CD4-positive, alpha-beta T cell treated with Interleukin-15 for 1 hour (primary cell): ENCODE measurements at places on chromosomes 13 and 19.

DNA sequence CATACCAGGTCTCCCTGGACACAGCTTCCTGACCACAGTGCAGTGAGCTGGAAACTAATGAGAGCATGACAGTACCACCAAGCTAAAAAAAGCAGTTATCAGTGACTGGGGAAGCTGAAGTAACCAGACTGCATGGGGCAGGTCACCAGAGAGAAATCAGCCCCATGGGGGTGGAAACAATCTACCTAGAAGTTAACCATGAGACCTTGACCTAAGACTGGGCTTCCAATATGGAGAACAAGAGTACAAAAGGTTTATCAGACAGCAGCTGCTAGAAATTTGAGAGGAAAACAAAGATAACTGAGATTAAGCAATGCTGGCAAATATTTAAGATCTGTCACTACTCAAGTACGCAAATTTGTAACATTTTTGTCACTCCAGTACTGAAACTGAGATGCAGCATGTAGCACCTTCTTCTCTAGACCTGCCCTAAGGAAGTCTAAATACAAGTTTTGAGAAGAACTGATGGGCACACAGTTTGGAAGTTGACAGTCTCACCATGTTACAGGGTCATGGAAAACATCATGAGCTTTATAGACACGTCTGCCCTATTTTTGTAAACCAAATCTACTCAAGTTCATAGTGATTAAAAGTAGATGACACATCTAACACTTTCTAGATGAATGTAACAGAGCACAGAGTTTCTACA is 2641.8 kb upstream of the PCDH20 start:
- no peak for DNase-seq

DNA sequence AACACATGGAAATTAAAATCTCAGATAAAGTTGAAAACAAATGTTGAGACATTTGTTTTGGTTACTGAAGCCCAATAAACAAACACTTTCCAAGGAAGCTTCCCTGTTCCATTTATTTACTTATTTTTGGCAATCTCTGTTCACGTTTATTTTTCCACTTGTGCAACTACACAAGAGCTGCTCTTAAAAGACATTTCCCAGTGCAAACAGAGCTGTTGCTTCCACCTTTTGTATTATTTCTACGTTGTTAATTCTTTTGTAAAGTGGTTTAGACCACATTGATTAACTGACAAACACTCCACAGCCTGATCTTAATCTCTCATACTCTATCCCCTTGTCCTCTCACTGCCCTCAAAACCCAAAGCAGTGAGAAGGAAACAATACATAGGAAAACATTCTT is 757.6 kb downstream of the LIG4 start:
- DNase-seq = no peak

DNA sequence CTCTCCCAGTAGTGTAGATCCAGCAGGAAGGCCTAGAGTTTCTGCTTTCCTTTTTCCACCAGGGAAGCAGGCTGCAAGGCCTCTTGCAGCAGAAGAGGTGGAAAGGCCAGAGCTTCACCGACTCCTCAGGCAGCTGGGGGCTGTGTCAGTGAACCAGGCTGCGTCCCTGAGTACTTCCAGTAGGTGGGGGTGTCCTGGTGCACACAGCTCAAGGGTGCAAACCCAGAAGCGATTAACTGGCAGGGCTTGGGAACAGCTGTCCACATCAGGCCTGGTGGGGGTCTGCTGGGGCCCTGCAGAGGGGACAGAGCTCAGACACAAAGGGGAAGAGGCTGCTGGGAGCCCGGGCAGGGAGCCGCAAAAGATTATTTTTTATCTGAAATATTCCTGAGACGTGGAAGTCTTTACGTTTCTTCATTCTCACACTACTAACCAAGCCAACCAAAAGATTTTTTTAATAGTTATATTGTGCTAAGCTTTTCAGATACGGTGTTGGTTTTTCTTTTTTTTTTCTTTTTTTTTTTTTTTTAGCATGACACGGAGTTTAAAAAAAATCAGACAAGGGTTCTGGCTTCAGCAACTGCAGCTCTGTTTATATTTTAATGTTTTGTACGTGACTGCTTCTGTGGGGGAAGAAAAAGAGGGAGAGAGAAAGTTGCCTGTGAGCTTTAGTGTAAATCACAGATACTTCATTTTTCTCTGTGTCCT is 11.0 kb downstream of the TSHZ3 start:
- no peak for DNase-seq

DNA sequence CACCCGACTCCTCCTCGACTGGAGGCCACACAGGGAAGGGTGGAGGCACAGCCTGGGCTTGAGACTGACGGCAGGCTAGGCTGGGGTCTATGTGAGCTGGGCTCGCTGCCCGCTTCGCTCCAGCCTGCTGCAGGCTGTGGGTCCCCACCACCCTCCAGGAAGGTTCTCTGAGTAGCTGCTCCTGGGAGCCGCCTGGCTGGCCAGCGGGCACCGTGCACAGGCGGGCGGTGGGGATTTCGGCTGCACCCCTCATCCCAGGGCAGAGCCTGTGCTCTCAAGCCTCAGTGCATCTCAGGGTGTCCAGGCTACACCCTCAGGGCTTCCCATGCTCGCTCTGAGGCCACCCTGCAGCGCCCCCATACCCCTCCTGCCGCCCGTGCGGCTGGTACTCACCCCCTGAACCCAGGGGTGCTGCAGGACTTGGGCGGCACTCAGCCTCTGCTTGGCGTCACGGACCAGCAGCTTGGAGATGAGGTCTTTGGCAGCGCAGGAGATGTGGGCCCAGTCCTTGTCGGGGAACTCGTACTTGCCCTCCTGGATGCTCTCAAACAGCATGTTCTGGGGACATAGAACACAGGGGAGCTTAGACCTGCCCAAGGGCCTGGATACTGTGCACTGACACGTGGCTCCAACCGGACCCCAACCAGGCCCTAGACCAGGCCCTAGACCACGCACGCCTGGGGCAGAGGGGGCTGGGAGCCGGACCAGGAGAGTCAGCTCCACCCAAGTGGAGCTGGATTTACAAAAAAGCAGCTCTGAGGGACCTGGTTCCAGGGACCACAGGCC is 10.2 kb downstream of the MKNK2 start:
- no peak for DNase-seq

- no peak for DNase-seq
Measured at GRCh38 chr19:14112051-14112808, 5.3 kb downstream of the PRKACA start.

- no peak for DNase-seq
Measured at GRCh38 chr13:113749967-113750366, 9.1 kb upstream of the TMEM255B start.

DNA sequence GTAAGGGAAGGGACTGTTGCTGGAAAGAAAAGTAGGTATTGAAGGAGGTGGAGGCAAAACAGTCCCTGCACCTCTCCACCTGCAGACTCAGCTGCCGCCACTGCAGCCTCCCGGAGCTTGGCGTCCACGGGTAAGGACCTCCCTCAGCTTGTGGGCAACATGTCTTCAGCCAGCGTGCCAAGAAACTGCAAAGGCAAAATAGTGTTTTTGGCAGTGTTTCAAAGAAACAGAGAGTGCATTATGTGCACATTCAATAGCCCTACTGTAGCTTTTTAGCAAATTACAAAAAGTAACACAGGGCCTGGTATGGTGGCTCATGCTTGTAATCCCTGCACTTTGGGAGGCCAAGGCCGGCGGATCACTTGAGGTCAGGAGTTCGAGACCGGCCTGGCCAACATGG is 57.4 kb downstream of the ATP11A start:
- DNase-seq = no peak

GRCh38 chr19:42281827-42282762 is 13.0 kb downstream of the CIC start:
- DNase-seq = no peak

- no peak for DNase-seq
Measured at GRCh38 chr13:31747966-31748365, 8.6 kb downstream of the RXFP2 start.

GRCh38 chr13:114135731-114136171 is 3.3 kb upstream of the RASA3 start:
- no peak for DNase-seq

DNA sequence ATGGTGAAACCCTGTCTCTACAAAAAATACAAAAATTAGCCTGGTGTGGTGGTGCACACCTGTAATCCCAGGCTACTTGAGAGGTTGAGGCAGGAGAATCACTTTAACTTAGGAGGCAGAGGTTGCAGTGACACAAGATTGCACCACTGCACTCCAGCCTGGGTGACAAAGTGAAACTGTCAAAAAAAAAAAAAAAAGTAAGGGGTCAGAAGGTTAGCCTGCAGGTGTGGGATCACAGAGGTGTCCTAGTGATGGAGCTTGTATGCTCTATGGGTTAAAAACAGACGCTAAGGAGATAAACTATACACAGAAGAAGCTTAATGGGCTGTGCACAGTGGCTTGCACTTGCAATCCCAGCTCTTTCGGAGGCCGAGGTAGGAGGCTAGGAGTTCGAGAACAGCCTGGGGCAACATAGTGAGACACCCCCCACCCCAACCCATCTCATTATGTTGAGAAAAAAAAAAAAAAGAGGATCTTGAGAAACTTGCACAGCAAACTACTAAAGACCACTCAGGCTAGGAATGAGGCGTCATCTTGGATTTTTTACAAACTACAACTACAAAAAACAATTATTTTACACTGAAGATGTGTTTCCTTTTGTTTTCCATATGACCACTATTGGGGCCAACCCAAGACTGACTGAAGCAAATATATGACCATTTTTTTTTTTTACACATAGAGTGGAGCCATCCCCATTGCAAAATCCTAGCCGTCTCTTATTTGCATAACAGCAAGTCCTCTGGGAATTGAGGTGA is 7.9 kb downstream of the FOSB start:
- DNase-seq = peak; percentile 85

- no peak for DNase-seq
Measured at GRCh38 chr13:63367522-63368198, 1952.0 kb upstream of the PCDH20 start.

DNA sequence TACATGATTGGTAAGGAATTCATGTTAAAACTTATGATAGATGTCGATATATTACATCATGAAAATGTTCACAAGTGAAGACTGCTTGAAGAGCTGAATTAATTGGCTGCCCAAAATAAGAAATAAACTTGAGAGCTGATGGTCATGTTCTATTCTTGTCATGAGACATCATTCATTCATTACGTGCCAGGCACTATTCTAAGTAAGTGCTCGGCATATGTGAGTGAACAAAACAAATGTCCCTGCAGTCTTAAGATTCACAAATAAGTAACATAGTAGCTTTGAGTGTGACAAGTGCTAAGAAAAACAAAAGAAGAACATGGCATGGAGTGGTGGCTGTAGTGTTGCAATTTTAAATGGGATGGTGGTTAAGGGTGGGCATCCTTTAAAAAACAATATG is 329.3 kb downstream of the SUCLA2 start:
- no peak for DNase-seq

GRCh38 chr19:49340069-49340864 is 5.1 kb downstream of the CD37 start:
- peak; percentile 93 for DNase-seq

DNA sequence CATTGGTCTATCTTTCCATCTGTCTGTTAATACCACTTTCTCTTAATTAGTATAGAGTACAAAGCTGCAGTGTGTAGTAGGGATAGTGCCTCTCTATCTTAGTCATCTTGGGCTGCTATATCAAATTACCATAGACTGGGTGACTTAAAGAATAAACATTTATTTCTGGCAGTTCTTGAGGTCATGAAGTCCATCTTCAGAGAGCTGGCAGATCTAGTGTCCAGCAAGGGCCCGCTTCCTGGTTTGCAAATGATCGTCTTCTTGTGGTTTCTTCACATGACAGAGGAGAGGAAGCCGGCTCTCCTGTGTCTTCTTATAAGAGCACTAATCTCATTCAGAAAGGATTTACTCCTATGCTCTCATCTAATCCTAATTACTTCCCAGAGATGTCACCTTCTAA is 6.1 kb downstream of the ZNF700 start:
- no peak for DNase-seq

GRCh38 chr19:3059653-3060052 is 2.6 kb downstream of the TLE5 start:
- no peak for DNase-seq

GRCh38 chr13:106186366-106187030 is 349.0 kb downstream of the EFNB2 start:
- no peak for DNase-seq

GRCh38 chr19:16336571-16336970 is 11.9 kb downstream of the KLF2 start:
- no peak for DNase-seq

DNA sequence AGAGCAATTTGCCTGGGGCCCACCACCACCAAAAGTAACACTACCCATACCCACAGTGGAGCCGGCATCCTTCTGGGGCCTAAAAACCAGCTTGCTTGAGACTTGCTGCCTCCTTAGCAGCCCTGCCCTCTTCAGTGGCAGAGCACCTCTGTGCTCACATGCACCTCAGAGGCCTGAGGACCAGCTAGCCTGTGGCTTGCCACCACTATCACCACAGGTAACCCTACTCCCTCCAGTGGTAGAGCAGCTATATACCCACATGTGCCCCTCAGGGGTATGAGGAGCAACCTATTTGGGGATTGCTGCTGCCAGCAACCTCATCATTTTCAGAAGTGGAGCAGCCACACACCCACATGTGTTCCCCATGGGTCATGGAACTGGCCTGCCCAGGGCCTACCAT is 111.4 kb upstream of the SPRY2 start:
- DNase-seq = no peak

DNA sequence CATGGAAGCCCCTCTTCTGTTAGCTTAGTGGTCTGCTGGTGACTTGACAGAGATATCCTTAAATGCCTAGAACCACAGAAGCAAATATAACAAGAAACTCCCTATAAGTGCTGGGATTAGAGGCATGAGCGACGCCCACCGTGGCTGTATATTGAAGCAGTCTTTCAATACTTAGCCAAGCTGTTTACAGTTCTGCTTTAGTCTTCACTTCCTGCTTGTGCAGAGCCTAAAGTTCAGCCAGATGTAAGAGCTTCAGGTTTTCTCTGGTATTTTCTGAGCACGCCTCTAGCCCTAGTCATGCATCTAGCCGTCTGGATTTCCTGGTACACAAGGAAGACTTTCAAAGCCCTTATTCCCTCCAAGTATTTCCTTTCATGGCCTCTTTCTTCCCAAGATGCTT is 28.5 kb downstream of the TRPM4 start:
- no peak for DNase-seq

- peak; percentile 78 for DNase-seq
Measured at GRCh38 chr19:48967346-48968178, 2.5 kb downstream of the FTL start.

DNA sequence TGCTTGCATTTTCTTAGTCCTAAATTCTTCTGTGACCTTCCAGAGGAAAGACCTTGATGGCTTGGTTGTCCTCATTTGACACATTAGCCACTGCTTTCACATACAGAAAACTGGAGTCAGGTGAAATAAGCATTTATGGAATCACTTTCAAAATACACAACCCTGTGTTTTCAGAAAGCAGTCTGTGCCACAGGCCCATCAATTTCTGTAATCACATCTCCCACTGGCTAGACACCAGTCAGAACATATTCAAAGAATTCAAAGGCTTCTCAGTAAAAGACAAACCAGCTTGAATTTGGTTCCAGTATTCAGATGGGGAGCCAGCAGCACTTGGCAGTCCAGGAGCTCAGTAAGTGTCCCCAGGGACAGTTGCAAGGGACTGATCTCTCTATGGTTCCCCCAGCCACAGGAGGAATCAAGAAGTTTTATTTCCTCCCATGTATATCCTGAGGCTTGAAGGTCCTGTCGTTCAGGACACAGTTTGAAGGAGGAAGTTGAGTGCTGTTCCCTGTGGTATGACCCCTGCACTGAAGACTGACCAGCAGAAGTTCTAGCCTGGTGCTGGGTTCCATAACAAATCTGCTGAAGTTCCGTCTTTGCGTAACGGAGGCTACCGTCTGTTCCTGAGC is 214.3 kb downstream of the FOXO1 start:
- DNase-seq = no peak

GRCh38 chr13:46894568-46894967 is 2.3 kb downstream of the HTR2A start:
- DNase-seq = no peak

GRCh38 chr13:110705356-110705825 is 525 bp downstream of the CARS2 start:
- DNase-seq = no peak
